ENCODE measurements at places on chromosomes 3 and 15. TPM values are rescaled to one million over a fixed set of nuclear protein-coding genes. Genes with fewer than 3 reads are reported as not detected.
A peak's percentile ranks its signal among the peaks of the same experiment; 100 is the strongest.

DNA sequence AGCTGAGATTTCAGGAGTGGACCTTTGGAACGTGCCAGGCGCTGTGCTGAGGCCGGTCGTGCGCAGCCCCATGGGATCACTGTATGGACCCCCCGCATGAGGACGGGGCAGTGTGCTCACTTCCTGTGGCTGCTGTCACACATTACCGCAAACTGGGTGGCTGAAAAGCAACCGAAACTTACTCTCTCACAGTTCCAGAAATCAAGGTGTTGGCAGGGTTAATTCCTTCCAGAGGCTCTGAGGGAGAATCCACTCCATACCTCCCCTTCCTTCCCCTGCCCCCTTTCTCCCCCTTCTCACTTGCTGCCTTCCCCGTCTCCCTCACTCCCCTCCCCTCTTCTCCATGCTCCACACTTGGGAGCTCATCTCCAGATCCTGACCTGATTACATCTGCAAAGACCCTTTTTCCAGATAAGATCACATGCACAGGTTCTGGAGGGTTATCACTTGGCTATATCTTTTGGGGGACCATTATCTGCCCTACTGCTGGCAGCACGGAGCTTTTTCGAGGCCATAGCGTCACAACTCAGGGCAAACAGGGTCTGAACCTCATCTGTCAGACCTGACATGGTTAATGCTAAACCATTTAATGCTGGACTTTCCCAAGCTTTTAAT lies 41.2 kb downstream of the KLF13 start:
- H3K27me3 ChIP-seq = no peaks in the 10 kb centered on the region
- no peak for DNase-seq
- H3K27ac ChIP-seq = no peak overlapping the region
- peaks cover 51% of the 10 kb centered on the region for H3K4me1 ChIP-seq
- no peaks in the 10 kb centered on the region for H3K36me3 ChIP-seq

GRCh38 chr3:172154768-172155664 lies 115.6 kb downstream of the FNDC3B start:
- H3K36me3 ChIP-seq = no peaks in the 10 kb centered on the region
- peak overlapping the region; percentile 10 for H3K4me3 ChIP-seq
- H3K4me1 ChIP-seq = peaks cover 11% of the 10 kb centered on the region
- H3K27me3 ChIP-seq = no peaks in the 10 kb centered on the region

CYP19A1 gene
- not detected for total RNA-seq

DNA sequence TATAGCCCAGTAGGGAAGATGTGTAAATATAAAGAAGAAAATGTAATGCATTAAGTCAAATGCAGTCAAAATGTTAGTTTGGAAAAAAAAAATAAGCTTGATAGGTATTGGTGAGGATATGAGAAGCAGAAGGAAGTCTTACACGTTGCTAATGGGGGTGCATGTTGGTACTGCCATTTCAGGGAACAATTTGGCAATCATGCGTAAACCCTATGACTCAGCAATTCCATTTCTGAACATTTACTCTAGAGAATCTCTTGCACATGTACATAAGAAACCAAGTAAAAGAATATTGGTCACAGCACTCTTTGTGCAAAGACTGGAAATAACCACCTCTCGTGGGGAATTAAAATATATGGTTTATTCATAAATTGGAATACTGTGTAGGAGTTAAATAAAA lies 35.5 kb upstream of the TIMP4 start:
- no peaks in the 10 kb centered on the region for H3K4me1 ChIP-seq
- DNase-seq = no peak
- H3K4me3 ChIP-seq = no peak overlapping the region
- H3K36me3 ChIP-seq = no peaks in the 10 kb centered on the region
- H3K27me3 ChIP-seq = no peaks in the 10 kb centered on the region

CELF6 gene
- 0.19 TPM for total RNA-seq

Measured in H1 (cell line).